CD4-positive, alpha-beta T cell treated with Interleukin-12 subunit alpha and Interleukin-12 subunit beta, for 1 hour (primary cell): ENCODE measurements at places on chromosomes 4 and X.

DNA sequence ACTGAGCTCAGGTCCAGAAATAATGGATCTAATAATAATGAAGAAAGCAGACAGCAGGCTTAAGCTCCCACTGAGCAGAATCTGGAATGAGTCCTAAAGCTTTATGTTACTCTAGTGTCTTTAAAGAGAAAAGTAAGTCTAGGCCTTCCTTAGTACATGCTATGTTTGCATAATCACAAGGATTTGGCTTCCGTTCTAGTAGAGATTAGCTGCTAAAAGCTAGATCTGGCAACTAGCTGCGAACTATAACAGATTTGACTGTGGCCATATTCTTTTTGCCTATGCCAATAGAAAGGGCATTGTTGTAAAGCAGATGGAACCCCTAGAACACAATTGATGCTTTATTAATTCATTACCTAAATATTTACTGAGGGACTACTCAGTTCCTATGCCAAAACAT lies 19.0 kb downstream of the COX7B2 start:
- no peak for DNase-seq

GRCh38 chr4:115279330-115279729 lies 165.9 kb upstream of the NDST4 start:
- no peak for DNase-seq

GRCh38 chrX:68938244-68939004 lies 109.6 kb downstream of the EFNB1 start:
- no peak for DNase-seq

GRCh38 chr4:84697615-84698201 lies 114.8 kb downstream of the CDS1 start:
- DNase-seq = no peak
